H7 (cell line): ENCODE measurements at places on chromosomes 7 and 10.
A peak's percentile ranks its signal among the peaks of the same experiment; 100 is the strongest.

DNA sequence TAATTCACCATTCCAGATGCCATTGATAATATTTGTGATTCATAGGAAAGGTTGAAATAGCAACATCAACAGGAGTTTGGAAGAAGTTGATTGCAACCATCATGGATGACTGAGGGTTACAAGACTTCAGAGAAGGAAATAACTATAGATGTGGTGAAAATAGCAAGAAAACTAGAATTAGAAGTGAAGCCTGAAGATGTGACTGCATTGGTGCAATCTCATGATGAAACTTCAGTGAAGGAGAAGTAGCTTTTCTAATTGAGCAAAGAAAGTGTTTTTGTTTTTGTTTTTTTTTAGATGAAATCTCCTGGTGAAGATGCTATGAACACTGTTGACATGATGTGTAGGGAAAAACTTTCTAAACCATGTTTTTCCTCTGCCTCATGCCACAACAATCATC lies 18.7 kb upstream of the CD36 start:
- no peak for DNase-seq

DNA sequence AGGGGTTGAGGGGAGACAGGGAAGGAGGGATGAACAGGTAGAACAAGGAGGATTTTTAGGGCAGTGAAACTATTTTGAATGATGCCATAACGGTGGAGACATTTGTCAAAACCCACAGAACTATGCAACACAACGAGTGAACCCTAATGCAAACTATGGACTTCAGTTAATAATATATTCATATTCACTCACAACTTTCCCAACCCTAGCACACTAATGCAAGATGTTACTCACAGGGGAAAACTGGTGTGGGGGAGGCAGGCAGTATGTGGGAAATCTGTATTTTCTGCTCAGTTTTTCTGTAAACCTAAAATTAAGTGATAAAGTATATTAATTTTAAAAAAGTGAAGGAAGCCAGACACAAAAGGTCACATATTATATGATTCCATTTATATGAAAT lies 17.3 kb downstream of the GNA12 start:
- no peak for DNase-seq

- peak; percentile 77 for DNase-seq
Observed at GRCh38 chr10:132447446-132448247, 50.6 kb downstream of the PWWP2B start.

GRCh38 chr10:28020080-28020860 lies 21.4 kb upstream of the ODAD2 start:
- no peak for DNase-seq

GRCh38 chr10:106401161-106401560 lies 763.3 kb downstream of the SORCS1 start:
- no peak for DNase-seq

DNA sequence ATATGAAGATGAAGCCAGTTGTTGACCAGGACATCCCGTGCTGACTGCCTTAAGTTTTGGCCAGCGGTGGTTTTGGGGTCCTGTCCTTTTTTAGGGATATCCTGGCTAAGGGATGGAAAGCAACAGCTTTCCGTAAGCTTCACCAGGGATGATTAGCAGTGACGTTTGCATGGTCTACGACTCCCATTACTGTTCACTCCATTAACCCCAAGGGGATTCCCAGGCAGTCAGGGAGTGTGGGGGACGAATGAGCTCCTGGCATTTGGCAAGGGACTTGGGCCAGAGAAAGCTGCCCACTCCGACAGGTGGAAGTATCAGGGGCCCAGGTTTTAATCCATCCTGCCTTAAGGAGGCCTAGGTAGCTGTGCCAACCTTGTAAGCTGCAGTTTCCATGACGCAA lies 66.8 kb downstream of the ITGB1 start:
- no peak for DNase-seq
